AG20443 (cell line): ENCODE measurements at places on chromosomes 4 and X.
A peak's percentile ranks its signal among the peaks of the same experiment; 100 is the strongest.

DNA sequence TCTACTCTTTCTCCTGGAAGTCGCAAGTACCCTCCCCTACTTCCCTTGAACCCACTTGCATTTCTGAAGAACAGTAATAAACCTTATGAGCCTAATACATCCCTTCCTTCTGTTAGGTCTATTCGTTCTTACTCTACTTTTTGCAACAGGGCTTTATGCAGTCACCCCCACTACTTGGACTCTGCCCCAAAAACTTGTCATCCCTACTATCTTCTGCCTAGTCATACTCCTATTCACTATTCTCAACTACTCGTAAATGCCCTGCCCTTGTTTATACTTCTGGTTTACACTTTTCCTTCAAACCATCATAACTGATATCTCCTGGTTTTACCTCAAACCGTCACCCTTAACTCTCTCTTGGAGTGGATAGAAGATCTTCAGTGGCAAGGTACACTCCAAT lies 55.2 kb upstream of the SLIT2 start:
- DNase-seq = no peak

DNA sequence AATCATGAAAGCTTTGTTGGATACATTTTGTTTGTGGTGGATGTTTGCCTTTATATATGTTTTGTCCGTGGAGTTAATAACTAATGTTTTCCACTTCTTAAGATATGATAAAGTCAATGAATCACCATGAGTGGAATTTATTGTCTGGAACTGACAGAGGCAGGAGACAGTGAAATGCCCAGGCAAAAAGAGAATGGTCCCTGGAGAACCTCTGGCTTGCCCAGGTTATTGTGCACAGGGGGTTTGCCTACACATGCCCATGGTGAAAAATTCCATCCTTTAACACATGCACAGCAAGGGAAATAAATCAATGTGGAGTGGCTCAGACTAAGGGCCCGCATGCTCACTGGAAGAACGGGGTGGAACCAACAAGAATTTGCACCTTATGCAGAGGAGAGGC lies 964.3 kb upstream of the GRIA3 start:
- DNase-seq = no peak

- no peak for DNase-seq
Observed at GRCh38 chrX:25202827-25203226, 187.1 kb upstream of the ARX start.

DNA sequence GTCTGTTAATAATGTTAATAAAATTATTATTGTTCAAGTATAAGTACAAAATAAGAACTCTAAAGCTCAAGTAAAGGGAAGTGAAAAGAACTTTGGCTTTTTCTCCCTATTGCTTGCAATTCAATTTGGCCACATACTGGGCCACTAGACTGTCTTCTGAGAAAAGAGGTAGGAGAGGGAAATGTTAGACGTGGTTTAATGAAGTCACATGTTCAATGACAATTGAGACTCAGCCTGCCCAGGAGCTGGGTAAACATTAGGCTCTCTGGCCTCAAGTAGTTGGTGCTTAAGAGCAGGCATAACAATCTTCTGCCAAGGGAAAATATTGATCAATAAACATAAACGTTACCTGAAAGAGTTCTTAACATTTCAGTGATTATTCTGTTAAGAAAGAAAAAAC lies 15.1 kb upstream of the PRSS12 start:
- no peak for DNase-seq

DNA sequence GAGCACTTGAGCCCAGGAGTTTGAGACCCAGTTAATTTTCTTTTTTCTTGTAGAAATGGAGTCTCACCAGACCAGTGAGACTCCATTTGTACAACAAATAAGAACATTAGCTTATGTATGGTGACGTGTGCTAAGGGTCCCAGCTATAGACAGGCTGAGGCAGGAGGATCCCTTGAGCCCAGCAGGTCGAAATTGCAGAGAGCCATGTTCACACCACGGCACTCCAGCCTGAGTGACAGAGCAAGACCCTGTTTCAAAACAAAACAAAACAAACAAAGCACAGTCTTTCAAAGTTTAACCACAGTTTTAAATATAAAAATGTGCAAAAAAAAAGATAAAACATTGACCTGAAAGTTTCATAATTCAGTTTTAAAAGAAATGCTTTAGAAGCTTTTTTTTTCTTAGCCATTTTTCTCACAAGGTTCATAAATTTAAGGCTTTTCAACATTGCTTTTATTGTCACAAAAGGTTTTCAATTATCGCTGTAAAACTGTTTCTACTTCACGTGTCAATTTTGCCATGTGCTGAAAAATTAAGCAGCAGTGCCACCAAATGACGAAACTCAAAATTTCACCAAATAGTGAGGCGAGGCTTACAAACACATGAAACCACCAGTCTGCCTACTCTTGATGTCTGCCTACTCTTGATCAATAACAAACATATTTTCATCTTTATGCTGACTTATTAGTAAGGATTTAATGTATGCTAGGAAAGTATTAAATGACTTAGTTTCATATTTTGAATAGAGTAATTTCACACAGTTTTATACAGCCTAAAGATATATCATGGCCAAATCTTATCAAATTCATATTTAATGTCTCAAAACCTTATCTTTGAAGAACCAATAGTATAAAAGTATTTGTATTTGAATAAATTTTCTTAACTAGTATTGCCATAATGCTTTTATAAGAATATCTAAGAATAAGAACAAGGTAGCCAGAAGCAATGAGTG lies 126.3 kb downstream of the NEK1 start:
- DNase-seq = peak; percentile 61

DNA sequence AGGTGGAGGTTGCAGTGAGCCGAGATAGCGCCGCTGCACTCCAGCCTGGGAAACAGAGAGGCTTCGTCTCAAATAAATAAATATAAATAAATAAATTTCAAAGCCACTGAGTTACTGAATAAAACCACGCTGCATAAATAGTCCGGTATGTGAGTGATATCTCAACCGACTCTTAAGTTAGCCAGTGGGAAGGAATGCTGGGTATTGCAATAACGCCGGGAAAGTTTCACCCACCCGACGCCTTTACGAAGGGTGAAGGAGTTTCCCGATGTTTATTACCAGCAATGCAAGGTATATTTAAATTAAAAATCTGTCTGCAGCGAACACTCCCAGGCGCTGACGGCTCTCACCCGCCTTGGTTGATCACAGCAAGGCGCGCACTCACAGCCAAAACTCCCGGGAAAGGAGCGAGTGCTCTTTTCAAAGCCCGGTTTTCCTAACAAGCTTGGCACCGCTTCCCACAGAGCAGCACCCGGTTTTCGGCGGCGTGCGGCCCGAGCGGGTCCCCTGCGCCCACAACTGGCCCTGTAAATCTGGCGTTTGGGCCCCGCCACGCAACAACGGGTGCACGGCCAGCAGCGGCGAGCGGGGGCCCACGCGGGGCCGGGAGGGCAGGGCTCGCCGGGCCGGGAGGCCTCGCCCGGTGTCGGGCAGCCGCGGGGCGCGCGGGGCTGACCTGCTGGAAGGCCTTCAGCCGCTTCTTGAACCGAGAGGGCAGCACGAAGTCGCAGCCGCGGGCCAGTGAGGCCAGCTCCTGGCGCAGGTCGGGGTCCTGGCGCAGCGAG lies 13.7 kb downstream of the PPP2R3B start:
- no peak for DNase-seq

DNA sequence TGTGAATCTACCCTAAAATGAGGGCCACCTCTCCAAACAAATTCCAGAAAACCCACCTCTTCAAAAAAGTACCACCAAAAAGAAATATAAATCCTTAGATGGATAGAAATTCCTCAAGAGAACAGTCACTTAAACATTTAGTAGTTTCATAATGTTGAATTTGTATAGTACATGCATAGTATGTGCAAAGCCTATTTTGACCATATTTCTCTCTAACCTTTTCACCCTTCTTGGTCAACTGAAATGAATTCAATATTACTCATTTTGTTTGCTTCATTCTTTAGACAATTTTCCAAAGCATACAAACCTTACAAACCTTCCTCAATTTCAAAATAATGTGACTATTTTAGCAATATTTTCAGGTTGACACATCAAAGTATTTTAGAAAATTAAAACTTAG lies 4.1 kb downstream of the RHOXF1 start:
- no peak for DNase-seq

DNA sequence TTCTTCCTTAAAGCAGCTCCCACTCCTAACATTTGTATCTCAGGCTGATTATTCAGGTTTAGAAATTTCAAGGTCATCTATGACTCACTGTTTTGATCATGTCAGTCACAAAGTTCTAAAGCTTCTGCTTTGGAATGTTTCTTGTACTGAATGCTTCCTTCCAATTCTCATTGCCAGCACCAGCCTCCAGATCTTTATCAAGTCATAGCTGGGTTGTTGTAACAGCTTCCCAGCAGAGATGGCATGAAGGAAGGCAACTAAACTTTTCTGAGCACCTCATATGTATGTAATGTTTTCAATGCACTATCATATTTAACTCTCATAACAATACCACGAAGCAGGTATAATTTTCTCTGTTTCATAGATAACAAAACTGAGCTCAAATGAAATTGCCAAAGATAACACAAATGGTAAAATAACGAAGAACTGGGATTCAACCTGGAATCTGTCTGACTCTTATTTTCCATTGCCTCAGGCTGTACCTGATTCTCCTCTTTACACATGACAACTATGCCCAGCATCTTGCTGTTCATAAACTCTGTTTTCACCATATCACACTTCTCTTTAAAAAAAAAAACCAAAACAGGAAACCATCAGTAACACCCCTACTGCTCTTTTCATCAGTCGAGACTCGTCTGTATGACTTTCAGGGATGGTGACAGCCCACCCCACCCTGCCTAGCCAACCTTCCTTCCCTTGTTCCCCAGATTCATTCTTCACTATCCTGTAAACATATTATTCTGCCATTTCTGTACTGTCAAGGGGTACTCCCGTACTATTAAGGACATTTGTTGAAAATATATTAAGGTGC lies 13.4 kb downstream of the TRPC3 start:
- DNase-seq = no peak

- peak; percentile 12 for DNase-seq
Observed at GRCh38 chrX:55783723-55784122, 66.2 kb downstream of the RRAGB start.

DNA sequence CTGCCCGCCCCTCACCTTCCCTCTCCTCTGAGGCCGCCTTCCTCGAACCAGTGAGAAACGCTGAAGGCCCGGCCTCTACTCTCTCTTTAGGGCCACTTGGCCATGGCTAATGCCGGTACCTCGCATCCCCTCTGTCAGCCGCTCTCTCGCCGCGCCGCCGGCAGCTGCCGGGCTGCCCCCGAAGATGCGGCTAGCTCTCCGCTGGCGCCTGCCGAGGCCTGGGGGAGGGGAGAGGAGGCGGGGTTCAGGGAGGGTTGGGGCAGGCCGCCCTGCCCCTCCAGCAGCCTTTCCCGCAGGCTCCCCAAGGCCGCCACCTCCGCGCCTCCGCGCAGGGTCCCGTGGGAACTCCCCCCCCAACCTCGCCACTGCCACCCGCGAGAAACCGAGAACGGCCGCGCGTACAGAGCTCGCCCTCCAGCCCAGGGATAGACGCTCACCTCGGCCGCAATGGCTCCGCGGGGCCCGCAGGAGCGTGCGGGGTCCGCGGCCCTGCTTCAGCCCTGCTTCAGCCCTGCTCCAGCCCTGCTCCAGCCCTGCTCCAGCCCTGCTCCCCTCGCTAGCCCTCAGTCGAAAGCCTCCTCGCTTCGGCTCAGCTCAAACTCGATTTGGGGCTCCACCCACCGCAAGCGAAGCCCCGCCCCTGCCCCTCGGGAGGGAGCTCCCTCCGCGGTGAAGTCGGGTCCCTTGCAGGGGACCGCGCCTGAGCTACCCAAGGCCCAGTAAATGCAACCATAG lies at the start of gene HUWE1:
Gene HUWE1, minus strand, starts transcription at position 569 of the 735 bp plus-strand sequence. CDS start 32,612 bp downstream, outside the sequence.
- DNase-seq = peak; percentile 75

DNA sequence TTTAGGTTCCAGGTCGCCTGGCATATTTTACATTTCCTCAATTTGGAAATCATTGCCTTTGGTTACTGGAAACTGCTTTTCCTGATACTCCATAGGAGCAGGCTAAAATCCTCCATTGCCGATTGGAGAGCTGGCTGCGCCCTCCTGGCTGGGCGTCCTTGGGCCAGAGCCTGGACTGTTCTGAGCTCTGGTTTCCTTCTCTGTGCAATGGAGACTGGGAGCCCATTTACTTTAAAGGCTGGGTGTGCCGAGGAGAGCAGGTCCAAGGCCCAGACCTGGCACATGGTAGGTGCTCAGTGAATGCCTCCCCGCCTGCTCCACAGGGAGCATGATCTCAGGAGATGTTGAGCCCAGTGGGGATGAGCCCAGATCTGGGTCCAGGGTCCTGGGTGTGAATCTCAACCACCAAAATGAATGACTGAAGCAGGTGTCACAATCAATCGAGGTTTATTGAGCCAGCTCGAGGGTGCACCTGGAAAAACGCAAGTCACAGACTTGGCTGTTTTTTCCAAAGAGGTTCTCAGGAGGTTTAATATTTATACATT lies 50.0 kb downstream of the EVC start:
- no peak for DNase-seq

- DNase-seq = no peak
Observed at GRCh38 chrX:75273483-75273882, 402 bp upstream of the UPRT start.

GRCh38 chrX:91039777-91040176 lies 394.9 kb upstream of the PABPC5 start:
- no peak for DNase-seq

GRCh38 chr4:15390494-15390893 lies 37.3 kb upstream of the C1QTNF7 start:
- DNase-seq = no peak

GRCh38 chr4:123312951-123313592 lies 83.5 kb upstream of the SPRY1 start:
- no peak for DNase-seq

DNA sequence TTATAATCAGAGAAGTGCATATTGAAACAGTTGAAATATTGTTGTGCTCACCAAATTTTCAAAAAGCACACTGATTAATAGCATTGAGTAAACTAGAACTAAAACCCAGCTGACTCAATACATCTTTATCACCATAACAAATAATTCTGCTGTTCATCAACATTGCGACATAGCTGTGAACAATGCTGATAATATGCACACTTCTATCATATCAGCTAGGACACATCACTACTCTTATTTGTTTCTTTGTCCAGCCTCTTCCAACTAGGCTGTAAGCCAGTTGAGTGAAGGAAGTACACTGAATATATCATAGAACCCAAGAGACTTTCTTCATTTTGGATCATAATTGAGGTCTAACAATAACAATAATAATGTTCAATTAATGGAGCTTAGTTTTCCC lies 349.7 kb downstream of the IQCM start:
- DNase-seq = no peak

DNA sequence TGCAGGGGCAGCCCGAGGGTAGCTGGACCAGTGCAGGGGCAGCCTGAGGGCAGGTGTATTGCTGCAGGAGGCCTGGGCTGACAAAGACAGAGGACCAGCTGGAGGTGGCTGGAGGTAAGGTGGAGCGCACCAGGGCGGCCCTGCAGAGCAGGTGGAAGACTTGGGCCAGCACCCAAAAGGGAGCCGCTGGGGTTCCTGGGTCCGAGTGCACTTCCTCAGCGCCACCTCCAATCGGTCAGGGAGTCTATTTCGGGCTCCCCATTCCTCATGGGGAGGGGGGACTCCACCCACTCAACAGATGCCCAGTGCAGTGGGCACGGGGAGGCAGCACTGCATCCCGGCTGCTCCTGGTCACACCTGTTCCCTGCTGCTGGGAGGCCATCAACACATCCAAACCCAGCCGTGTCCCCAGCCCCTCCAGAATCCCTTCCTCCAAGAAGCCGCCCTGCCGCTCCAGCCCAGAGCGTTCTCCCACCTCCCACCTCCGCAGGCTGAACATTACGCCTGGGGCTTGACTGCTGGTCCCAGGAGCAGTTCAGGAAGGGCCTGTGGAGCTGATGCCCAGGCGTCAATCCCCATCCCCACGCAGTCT lies 1.5 kb downstream of the LRPAP1 start:
- DNase-seq = no peak
